ENCODE measurements at places on chromosomes 5 and 9.

GRCh38 chr5:180830253-180831138, 27.9 kb upstream of the MGAT1 start:
- no peak for DNase-seq

GRCh38 chr9:13032585-13032984, 246.9 kb downstream of the MPDZ start:
- no peak for DNase-seq

DNA sequence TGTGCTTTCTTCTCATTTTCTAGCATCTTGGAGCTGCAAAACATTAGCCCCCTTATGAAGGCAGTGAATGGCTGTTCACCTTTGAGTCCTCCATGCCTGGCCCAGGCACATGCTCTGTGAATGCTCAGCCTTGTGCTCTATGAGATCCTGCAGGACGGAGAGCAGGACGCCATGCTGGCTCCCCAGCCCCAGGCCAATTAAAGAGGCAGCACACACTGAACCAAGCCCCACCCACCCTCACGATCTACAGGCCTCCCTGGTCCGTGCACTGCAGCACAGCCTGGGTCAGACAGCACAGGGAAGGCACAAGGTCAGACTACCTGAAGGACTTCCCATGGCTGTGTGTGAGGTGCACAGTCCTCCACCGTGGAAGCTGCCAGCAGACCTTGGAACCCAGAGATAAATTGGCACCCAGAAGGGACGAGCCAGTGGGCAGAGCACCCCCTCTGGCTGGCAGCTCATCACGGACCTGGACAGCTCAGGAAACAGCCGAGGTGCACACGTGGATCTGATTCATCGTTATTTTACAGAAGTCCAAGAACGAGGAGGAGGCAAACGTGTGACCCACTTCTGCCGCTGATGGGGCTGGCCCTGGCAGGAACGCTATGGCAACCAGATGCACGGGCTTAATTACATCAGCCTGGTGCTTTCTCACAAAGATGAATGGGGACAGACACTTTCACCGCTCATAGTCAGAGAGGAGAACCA, 59.5 kb downstream of the OLFM1 start:
- DNase-seq: no peak

GRCh38 chr9:8679371-8679822, 879.8 kb upstream of the DMAC1 start:
- no peak for DNase-seq

DNA sequence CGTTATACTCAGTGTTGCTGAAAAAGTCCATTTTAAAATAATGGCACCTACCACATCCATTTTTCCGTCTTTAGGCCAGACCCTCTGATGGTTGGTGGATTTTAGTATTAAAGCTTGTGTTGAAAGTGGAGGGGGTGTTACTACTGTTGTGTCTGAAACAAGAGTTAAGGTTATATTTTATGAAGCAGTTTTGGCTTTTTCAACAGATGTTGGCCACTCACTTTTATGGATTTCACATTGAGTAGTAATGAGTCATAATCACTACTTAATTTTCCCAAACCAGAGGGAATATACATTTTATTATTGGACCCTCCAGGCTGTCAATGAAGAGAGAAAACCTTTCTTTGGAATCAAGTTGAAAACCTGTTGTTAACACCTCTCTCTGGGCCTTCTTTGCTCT, 88.0 kb downstream of the TRIO start:
- no peak for DNase-seq

DNA sequence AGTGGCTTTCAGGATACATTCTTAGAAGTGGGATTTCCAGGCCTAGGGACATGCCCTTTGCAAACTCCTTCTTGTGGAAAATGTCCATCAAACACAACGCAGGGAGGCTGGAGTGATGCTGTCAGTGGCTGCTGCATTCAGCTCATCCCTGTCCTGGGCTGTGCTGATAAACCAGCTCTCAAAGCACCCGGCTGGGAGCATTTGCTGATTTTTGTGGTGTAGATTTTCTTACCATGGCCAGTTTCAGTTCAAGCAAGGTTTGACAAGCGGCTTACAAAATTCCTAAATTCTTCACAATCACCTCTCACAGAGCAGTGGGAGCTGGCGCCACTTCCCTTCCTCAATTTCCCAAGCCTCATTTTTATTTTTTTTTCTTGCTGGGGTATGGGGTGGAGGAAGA, 28.2 kb downstream of the FAM163B start:
- DNase-seq: no peak

GRCh38 chr5:157186309-157187045, 5.8 kb downstream of the ITK start:
- DNase-seq: no peak

DNA sequence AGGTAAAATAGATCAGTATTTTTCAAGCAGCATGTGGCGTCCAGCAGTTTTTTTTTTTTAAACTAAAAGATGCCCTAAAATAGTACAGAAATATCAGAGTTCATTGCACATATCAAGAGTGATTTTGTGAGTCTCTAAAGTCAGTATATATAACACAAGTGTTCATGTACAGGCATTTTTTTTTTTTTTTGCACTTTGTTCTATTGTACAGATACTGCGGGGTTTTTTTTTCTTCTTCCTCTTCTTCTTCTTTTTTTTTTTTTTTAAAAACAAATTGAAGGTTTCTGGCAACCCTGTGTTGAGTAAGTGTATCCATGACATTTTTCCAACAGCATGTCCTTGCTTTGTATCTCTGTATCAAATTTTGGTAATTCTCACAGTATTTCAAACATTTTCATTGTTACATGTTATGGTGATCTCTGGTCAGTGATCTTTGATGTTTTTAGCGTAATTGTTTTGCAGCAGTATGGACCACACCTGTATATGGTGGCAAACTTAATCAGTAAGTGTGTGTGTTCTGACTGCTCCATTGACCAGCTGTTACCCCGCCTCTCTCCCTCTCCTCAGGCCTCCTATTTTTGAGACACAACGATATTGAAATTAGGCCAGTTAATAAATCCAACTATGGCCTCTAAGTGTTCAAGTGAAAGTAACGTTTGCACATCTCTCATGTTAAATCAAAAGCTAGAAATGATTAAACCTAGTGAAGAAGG, 76.8 kb downstream of the TRIO start:
- DNase-seq: no peak

GRCh38 chr5:138770977-138771376, 17.8 kb downstream of the CTNNA1 start:
- DNase-seq: no peak

DNA sequence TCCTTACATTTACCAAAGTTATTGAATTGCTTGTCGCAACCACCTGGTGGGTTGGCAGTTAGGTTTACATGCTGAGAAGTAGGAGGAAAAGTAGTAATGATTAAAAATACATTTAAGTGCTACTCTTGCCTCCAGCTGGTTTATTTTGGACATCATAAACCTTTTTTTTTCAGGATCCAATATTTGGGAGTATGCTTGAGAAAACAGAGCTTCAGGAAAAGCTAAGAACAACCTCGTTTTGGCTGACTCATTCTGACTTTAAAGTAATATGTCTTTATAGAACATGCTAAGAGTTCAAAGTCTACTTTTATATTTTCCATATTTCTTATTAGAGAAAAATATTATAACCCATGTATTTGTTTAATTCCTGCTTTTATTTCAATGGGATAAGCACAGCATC, 41.7 kb upstream of the BNC2 start:
- DNase-seq: no peak
